ENCODE measurements at places on chromosomes 12 and 14. TPM values are rescaled to one million over a fixed set of nuclear protein-coding genes. Genes with fewer than 3 reads are reported as not detected.

GRCh38 chr12:91404441-91404840 lies 221.8 kb upstream of the DCN start:
- DNase-seq = no peak

GRCh38 chr12:89450907-89451306 lies 73.7 kb downstream of the GALNT4 start:
- no peak for DNase-seq

DNA sequence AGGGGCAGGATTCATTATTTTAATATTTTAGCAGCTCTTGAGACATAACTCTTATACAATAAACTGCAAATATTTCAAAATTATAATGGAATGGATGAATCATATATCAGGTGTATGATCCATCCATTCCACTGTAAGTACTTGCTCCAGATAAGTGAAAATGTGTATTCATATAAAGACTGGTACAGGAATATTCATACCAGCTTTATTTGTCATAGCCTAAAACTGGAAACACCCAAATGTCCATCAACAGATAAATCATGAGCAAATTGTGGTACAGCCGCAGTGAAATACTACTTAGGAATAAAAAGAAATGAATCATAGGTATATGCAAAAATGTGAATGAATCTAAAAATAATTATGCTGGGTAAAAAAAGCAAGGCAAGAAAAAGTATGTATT lies 263.6 kb upstream of the SYT10 start:
- DNase-seq = no peak

DNA sequence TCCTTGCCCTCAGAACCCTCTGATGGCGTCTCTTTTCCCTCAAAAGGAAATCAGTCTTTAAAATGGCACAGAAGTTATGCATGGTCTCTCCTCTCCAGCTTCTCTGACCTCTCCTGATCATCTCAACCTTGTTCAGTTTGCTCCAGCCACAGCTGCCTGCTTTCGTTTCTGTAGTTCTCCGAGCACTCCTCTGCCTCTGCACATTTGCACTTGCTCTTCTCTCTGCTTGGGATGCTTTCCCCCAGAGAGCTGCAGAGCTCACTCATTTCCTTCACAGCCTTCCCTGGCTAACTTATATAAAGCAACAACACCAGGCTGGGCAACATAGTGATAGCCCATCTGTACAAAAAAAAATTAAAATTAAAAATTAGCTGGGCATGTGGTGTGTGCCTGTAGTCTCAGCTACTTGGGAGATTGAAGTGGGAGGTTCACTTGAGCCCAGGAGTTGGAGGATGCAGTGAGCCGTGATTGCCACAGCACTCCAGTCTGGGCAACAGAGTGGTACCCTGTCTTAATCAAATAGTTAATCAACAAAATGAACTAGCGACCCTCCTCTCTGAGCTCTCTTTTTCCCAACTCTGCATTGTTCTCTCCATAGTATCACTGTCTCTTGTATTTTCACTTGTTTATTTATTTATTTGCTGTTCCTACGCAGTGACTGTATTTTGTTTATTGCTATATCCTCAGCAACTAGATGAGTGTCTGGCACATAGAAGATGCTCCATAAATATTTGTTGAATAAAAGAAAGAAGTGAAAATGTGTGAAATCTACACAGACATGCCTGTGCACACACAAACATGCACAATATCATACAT lies 37.7 kb downstream of the PPFIBP1 start:
- no peak for DNase-seq

The PLEKHG7 gene
- total RNA-seq = not detected

The KRT7 gene
- total RNA-seq = not detected

DNA sequence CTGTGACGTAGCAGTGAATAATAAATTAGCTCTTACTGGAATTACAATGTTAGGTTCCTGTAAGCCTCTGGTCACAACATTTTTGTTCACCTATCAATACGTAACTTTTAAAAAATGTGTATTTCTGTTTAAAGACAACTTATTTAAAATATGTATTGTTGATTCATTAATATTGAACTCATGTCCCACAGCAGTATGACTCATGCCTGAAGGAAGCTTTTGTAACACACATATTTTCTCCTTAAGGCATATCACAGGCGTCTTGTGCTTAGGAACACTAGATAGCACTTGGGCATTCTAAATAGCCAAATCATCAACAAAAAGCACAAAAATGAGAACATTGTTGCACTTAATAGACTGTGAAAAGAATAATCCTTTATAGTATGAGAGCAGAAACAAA lies 92.5 kb downstream of the GPHN start:
- DNase-seq = no peak

DNA sequence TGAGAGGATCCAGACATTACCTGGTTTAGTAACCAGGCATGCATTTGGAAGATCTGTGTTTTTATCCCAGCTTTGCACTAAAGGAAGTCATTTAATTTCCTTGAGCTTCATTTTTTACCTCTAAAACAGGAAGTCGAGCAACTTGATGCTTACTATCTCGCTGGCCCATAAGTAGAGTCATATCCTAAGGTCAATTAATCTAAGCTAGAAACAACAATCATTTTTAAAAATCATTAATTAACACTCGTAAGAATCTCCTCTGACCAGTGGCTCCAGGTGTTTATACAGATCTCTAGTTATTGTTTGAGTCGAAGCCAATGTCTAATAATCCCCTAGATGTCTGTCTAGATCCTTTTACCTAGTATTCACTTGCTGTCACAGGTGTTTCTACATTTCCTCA lies 355.8 kb upstream of the DCN start:
- DNase-seq = no peak

DNA sequence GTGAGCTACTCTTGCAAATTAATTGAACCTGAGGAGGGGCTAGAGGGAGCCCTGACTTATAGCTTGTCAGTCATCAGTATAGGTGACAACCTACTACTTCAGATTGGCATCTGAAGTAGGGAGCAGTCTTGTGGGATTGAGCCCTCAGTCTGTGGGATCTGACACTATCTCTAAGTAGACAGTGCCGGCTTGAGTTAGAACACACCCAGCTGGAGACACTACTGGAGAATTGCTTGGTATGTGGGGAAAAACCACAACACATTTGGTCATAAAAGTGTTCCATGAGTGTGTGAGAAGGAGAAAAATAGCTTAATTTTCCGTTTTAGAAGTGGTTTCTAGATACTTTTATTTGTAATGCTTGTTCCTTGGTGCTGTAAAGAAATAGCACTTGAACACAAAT lies 30.5 kb upstream of the DDHD1 start:
- DNase-seq = no peak

The CLEC1B gene
- total RNA-seq = not detected

The ZC2HC1C gene
- total RNA-seq = 10.5 TPM

- no peak for DNase-seq
Observed at GRCh38 chr12:54648265-54648664, at the start of gene DCD. Gene DCD (minus strand): TSS chr12:54648365. CDS start chr12:54648303, 62 bp downstream.

DNA sequence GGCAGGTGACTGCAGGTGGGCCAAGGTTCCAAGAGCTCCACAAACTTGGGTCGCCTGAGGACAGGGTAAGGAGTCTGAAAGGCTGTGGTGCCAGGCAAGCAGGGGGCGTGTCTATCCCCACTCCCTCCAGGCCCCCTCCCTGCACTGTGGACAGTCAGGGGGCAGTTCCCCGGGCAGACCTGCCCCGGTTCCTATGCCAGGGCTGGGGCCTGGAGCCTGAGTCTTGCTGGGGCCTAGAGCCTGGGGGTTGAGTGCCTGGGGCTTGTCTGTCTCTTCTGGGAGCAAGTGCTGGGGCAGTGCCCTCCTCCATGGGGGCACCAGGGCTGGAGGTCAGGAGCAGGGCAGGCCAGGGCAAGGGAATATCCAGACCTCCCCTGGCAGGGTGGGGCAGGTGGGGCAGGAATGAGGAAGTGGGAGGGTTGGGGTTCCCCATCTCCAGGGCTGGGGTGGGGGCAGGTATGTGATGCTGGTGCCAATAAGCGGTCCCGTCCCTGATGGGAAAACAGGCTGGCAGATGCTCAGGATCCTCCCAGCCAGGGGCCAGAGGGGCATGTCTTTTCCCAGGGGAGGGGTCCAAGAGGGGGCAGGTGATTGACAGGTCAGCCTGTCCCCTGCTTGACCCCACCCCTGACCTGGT lies 11.9 kb upstream of the TNFAIP2 start:
- no peak for DNase-seq

The L3HYPDH gene
- total RNA-seq = 9.1 TPM

GRCh38 chr12:109772622-109773321 lies 59.1 kb downstream of the FAM222A start:
- DNase-seq = no peak

The KRT78 gene
- total RNA-seq = not detected

DNA sequence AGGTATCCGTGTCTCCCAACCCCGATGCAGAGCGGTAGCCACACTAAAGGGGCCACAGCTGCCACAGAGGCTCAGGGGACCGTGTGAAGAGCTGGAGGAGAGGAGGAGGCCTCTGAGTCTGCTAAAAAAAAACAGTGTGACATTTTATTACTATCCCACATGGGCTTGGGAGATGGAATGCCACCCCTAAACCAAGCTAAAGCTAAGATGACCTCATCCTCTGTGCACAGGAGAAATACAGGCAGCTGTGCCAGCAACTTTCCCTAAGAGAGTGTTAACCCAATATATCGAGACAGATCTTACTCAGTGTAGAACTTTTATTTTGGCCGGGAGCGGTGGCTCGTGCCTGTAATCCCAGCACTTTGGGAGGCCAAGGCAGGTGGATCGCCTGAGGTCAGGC lies 18.0 kb downstream of the BCL2L14 start:
- no peak for DNase-seq

The CCDC196 gene
- not detected for total RNA-seq

DNA sequence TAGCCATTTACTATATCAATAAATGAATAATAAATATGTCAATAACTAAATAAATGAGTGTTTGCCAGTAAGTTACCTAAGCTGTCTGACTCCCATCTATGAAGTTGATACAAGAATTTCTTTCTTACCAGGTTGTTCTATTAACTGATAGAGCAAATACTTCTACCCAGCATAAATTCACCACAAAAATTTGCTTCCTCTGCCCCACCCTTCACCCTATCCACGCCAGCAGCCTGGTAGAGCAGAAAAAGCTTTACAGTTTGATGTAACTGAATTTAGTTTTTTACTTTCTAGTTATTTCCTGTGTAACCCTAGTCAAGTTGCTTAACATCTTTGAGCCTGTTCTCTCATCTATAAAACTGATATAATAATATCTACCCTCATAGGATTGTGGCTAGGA lies 94.9 kb upstream of the SLC16A7 start:
- DNase-seq = no peak

The RBP5 gene
- total RNA-seq = 0.47 TPM

The LGMN gene
- total RNA-seq = 100 TPM
